Neuronal stem cell (in vitro differentiated cells): ENCODE measurements at places on chromosomes 16 and 17.

DNA sequence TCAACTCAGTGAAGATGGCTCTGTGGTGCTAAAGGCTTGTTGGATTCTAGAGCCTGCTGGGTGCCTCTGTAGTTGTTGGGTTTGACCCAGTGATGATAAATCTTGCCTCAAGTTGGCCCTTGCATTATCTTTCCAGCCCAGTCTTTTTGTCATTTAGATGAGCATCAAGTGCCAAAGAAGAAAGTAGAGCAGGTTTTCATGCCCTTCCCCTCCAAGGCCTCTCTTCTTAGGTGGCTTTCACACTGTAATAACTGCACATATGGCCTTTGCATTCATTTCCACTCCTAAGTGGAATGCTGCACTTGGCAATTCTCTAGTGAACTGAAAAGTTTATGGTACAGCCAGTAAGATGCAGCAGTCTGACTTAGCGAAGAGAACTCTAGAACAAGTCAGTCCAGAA is 165.1 kb downstream of the PHKB start:
- DNase-seq: no peak

DNA sequence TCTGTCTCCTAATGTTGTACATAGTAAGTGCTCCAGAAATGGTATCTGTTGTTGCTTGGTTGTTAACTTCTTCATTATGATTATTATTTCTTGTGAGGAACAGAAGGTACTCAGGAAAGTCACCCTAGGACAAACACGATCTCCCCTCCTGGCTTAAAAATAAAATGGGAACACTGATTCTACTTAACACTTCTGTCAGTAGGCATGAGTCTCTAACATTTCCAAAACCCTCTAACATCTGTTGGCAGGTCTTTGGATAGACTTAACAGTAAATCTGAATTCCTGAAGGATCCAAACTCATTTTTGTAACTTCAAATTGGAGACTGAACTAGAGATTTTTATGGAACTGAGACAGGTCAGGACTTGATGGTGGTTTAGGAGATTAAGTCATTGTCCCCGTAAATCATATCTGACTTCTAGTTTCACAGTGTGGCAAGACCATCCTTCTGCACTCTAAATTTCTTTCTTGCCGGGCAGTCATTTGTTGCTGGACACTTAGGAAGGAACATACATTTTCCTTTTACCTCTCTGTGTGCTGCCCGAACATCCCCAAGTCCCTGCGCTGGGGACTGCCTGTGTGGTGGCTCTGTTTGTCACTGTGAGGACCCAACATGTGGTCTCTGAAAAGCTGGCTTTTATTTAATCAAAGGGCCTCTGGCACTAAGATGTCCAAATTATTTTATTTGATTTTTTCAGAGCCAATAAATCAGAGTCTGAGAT is 149.9 kb downstream of the NPIPB5 start:
- no peak for DNase-seq

DNA sequence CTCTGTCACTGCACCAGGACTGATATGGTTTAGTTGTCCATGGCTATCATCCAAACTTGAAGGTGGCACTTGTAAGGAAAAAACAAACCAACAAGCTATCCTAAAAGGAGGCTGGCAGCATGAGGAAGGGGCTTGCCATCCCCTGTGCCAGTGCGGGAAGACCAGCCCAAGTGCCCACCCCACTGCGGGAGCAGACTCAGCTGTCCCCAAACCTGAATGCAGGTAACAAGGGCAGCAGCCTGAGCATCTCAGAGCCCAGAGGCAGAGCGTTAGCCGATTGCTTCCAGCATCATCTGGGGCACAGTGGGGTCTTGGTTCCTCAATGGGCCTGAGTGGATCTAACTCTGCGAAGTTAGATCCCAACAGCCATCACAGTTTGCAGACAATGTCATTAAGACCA is 29.2 kb upstream of the C16orf78 start:
- DNase-seq: no peak

DNA sequence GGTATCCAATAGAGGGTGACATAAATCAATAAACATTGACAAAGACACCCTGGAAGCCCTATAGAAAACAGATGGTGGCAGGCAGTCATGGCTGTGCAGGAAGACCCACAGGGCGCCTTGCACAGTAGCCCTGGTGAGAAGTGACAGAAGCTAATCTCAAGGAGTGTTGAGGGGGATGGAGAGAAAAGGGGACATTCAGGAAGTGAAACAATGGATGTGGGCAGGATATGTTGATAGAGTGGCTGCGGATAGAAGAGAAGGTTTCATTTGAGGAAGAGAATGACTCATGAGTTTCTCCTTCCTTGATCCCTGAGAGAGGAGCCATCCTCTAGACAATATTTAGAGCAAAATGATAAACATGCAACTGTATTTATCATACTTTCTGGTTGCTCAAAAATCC is 468.8 kb upstream of the HSBP1 start:
- no peak for DNase-seq

- no peak for DNase-seq
Measured at GRCh38 chr16:74936902-74937560, 47.9 kb downstream of the WDR59 start.

DNA sequence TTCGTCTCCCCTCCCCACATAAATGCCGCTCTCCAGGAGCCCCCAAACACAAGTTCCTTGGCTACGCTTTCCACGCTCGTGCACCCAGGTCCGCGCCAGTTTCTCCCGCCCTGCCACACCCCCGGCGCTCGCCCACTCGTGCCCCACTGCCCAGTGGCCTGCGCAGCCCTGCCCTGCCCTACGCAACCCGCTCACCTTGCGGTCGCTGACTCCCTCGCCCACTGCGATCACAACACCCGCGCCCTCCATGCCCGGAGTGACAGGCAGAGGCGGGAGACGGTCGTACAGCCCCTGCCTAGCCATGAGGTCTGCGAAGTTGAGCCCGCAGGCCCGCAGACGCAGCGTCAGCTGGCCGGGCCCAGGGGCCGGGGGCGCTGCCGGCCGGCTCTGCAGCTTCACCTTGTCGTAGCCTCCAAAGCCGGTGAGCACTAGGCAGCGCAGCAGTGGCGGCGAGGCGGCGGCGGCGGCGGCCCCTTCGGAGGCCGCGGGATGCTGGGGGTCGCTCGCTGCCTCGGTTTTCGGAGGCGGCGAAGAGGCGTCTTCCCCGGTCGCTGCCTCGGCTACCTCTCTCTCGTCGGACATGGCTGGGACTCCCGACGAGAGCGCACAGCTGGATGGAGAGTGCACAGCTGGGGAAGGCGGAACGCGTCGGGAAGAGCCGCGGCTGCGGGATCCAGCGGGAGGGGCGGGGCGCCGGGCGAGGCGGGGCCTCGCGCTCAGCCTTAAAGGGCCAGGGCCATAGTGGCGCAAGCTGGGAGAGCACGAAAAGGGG is at the start of gene VAT1:
TSS of gene VAT1 (minus strand) at position 645 of the 772 bp plus-strand sequence. CDS start at position 582, 63 bp downstream.
- peak; percentile 71 for DNase-seq

GRCh38 chr17:27950995-27951394 is 57.8 kb upstream of the LYRM9 start:
- DNase-seq: no peak

GRCh38 chr16:78230832-78231231 is 131.4 kb downstream of the WWOX start:
- no peak for DNase-seq

DNA sequence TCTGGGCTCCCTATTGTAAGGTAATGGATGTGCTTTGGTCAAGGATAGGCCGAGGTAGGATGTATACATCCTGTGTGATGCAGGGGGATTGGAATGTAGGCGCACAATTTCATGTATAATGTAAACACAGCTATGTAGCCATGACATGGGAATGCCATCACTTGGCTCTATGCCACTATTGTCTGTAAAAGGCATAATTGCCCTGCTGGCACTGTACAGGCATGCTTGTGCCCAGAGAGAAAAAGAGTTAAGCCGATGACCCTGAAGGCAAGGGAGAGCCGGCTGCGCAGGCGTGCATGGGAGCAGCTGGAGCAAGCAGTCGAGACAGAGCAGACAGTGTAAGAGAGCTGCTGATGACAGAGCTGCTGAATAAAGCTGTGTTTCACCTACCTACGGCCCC is 212.5 kb upstream of the CPHXL start:
- DNase-seq: no peak

DNA sequence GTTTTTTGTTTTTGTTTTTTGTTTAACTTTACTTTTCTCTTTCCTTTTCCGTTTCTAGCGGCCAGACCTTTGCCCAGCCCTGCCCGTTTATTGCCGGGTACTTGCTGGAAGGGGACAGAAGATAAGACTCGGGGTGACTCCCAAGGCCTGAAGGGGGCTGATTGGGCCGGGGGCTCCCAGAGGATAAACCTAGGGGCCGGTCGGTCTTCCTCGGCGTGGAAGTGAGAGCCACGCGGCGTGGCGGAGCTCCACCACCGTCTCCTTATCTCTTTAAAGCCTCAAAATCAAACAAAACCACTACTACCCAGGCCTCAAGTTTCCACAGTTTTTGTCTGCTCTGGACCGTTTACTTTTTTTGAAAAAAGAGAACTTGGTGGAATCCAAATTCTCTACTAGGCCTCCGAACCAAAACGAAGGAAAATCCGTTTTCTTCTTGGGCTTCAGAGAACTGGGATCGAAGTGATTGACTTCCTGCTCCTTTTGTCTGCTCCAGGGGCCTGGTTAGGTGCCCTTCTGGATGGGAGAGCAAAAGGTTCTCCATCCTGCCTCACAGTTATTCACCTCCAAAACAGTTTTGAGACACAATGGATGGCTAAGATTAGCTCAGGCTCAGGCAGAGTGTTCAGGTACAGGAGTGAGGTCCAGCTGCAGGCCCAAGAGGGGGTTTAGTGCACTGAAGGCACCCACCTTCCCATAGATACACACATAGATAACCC is 8.5 kb upstream of the HOXB9 start:
- DNase-seq: no peak

DNA sequence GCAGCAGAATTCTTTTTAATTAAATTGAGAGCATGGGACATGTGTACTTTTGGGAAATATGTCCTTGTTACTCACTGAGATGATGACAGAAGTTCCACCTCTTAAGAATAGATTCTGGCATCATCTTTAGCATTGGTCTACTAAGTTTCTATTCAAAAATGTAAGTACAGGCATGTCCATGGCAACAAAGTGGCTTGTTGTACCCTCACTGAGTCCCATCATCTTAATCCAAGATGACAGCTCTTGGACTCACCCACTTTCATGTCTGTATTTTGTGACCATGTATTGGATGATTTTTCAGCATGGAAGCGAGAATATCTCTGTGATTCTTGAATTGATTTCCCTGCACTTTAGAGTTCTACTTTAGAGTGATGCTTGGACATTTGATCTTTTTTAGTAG is 33.1 kb upstream of the NAGLU start:
- no peak for DNase-seq

GRCh38 chr17:64472564-64472963 is 23.6 kb downstream of the MILR1 start:
- no peak for DNase-seq

- DNase-seq: no peak
Measured at GRCh38 chr17:79188685-79189084, 114.1 kb downstream of the ENGASE start.

- DNase-seq: no peak
Measured at GRCh38 chr17:78129351-78130089, 965 bp upstream of the TMC6 start.

DNA sequence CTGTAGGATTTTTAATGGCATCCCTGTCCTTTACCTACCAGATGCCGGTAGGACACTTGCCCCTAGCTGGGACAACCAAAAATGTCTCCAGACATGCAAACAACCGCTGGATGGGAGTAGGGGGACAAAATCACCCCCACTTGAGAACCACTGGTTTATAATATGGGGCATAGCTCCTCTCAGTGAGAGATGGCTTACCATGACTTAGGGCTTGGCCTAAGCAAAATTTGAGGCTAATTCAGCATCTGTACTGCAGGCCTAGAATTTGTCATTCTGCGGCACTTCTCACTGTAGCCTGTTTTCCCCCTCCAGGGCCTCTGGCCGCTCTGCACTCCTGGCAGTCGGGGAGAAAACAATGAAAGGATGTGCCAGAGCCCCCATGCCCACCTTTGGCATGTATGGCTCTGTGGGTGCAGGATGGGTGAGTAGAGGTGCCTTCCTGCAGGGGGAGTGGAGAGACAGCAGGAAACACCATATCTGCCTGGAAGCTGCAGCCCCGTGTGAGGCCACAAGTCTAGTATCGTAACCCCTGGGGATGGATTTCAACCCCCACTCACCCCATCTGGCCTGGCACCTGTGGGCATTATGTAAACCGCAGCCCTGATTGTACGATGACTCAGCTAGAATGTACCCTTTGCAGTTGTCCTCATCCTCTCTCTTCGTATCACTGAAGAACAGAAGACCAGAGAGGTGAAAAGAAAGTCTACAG is 268.1 kb downstream of the SOX9 start:
- no peak for DNase-seq

DNA sequence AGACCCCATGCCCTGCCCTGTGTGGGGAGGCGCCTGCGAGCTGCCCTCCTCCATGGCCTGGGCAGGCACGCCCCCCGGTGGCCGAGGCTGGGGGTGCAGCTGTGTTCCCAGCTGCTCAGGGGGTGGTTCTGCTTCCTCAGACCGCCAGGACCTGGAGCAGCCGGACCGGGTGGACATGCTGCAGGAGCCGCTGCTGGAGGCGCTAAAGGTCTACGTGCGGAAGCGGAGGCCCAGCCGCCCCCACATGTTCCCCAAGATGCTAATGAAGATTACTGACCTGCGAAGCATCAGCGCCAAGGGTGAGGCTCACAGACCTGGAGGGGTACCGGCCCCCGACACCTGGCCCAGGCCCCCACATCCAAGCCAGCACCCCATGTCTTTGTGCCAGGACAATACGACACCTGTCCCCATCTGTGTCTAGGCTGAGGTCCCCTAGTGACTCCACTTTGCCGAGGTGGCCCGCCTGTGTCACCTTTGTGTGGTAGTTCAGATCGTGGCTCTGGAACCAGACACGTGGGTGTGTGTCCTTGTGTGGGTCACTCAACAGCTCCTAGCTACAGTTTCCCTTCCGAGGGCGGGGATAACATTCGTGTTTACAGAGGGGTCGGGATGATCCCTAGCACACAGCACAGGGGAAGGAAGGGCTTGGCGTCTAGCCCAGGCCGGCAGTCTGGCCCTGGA is 9.3 kb downstream of the GJD3 start:
- peak; percentile 72 for DNase-seq

DNA sequence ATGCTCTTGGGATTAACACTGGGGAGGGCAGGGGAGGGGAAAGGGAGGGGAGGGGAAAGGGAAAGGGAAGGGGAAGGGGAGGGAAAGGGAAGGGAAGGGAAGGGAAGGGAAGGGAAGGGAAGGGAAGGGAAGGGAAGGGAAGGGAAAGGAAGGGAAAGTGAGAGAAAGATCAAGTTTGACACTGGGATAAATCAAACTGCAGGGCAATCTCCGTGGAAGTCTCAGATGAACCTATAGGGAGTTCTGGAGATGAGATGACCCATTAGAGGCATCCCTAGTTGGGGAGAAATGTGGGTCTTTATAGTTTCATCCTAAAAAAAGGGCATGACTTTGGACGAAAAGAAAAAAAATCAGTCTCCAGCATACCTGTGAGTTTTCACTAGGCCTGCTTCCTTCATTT is 2.2 kb downstream of the KRTAP4-12 start:
- DNase-seq: no peak

- no peak for DNase-seq
Measured at GRCh38 chr17:34673516-34673915, 94.1 kb downstream of the TMEM132E start.

DNA sequence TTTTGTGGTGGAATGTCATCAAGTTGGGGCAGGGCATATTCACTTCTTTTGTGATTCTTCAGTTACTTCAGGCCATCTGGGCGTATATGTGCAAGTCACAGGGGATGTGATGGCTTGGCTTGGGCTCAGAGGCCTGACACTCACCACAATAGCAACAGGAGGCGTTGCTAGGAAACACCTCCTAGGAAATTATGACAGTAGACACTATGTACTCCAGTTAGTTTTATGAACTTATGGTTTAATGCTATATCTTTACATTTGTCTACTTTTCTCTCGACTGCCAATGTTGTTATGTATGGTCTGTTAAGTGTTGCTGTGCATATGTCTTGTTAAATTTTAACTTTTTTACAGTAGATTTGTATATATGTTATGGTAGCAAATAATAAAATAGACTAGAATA is 788.7 kb upstream of the GOT2 start:
- no peak for DNase-seq

- DNase-seq: peak; percentile 80
Measured at GRCh38 chr17:17836818-17837379, at the start of gene SREBF1. TSS of gene SREBF1 (minus strand) at chr17:17836986. CDS start at chr17:17836817, 169 bp downstream.
